ENCODE measurements at places on chromosomes 5 and 9.
A peak's percentile ranks its signal among the peaks of the same experiment; 100 is the strongest.

GRCh38 chr9:89523948-89524347 lies 26.0 kb upstream of the SEMA4D start:
- DNase-seq = no peak

- no peak for DNase-seq
Measured at GRCh38 chr5:53017383-53017782, 28.2 kb downstream of the ITGA2 start.

DNA sequence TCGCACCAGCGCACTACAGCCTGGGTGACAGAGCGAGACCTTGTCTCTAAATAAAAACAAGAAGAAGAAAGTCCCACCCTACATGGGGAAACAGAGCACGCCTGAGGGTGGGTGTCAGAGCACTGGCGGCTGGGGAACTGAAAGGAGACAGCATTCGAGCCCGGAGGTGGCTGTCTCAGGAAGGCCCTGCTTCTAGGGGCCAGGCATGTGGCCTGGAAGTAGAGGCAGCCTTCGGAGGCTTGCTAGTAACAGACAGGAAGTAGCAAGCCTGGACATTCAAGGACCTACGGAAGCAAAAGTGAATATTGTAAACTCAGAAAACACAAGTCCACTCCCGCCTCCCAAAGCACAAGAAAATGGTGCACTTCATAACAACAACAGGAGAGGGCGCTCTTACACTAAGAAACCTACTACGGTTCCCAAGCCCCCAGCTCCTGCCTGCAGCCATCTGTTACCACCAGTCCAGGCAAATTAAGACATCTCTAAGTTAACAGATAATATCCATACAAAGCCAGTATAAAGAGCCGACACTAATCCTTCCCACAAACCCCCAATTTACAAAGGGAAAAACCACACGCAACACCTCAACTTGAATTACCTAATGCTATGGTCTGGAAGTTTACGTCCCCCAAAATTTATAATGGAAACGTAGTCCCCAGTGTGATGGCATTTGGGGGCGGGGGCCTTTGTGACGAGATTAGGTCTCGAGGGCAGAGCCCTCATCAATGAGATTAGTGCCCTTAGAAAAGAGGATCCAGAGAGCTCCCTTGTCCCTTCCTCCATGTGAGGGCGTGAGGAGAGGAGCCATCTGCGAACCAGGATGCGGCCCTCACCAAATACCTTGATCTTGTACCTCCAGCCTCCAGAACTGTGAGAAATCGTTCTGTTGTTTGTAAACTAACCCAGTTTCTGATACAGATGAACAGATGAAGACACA lies 7.7 kb downstream of the RASGEF1C start:
- peak; percentile 19 for DNase-seq

GRCh38 chr5:52925001-52925400 lies 64.2 kb upstream of the ITGA2 start:
- DNase-seq = no peak

DNA sequence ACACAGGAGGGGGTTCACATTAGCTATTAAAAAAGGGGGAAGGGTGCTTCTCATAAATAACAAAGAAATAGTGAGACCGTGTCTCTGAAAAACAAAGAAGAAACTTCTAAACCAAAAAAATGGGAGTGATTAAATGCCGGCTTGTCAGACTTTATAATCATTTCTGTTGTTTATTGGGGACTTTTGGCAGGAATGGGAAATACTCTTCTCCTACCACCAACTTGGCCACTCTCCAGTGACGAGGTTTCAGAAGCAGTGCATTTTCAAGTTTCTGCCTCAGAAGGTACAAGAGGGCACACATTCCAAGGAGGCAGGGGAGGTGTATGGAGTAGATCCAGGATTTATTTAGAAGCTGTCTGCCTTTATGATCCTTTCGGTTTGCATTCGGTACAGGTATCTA lies 46.2 kb downstream of the LIX1 start:
- DNase-seq = no peak

All from SHP77 (cell line).